ENCODE measurements at places on chromosomes 3 and 15.

DNA sequence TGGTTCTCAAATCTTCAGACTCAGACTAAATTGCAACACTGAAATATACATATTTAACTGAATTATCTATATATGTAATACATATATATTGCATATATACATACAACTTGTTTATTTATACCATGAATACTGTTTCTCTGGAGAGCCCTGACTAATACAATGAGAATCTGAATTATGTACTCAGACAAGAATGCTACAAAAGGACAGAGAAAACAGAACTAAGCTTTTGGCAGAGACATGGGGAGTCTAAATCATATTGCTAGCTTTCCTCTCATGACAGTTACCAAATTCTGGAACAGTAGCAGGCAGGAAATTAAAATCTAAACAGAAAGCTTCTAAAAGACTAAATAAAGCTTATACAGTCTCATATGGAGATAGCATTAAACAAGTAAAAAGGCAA is 142.4 kb upstream of the KCNMB2 start:
- DNase-seq = no peak

DNA sequence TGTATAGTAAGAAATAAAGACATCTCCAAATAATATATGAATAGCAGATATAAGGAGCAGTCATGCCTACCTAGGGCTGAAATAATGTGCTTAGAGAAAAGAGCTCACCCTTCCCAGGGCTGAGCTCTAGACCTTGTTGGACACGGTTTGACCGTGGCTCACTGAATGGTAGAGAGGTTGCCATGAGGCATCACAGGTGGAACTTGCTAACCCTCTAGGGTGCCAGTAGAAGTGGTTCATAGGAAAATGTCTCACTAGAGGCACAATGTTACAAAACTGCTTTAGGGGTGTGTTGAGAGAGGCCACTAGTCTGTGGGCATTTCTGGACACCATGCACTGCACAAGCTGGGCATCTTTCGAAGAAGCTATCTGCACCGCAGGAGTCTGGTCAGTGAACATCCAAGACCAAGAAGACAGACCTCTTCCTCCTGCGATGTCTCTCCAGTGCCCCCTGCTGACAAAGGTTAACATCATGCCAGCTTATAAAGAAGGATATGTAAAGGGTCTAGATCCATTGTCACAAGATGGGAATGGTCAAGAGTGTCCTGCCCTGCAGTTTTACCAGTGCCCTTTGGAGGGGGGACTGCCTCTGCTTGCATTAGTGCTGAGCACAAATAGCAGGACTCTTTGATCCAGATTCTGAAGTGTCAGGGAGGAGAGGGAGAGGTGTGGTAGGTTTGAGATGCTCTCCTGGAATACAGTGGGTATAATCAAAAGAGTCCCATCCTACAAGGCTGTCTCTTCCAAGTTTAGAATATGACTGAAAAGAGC is 266.8 kb downstream of the ZNF385D start:
- DNase-seq = peak; percentile 29

- DNase-seq = no peak
Observed at GRCh38 chr15:41957021-41957897, 15.1 kb downstream of the EHD4 start.

DNA sequence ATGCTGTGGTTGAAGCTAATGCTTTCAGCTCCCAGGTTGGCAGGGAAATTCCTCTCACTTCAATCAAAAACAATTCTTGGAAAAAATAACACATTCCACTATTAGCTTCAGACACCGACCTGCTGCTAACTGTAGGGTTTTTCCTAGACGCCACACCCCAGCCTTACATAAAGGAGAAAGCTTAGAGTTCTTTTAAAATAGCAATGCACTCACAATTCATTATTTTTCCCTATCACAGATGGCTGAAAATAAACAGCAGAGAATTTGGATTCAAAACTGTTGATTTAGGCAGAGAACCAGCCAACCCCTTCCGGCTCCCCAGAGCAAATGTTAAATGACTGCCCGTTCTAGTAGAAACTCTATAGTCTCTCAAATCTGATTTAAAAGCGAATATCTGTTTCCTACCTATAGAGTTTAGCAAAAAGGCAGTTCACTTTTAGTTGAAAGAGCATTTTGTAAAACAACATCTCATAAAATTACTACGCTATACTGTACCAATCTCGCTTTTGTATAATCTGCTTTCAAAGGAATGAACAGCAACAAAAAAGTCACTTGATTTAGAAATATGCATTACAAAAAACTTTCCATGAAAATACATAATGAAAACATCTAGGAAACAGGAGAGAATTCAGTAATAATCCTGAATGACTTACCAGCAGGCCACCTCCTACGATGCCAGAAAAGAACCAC is 586 bp downstream of the TM4SF1 start:
- no peak for DNase-seq

- DNase-seq = no peak
Observed at GRCh38 chr15:71874245-71874644, 63.9 kb downstream of the NR2E3 start.

DNA sequence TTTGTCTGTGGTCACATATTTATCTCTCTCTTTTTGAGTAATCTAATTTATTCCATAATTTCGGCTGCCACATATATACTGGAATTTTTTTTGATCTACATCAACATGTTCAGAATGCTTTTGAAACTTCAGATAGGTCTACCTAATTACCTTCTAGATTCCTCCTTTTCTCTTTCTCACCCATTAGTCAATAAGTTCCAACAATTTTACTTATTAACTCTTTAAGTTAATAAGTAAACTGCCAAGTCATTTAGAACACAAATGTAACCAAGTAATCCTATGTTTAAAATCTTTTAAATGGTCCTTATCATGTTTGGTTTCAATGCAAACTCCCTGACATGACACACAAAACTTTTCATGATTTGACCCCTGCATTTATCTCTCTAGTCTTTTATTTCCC is 410.5 kb downstream of the UNC13C start:
- DNase-seq = no peak

DNA sequence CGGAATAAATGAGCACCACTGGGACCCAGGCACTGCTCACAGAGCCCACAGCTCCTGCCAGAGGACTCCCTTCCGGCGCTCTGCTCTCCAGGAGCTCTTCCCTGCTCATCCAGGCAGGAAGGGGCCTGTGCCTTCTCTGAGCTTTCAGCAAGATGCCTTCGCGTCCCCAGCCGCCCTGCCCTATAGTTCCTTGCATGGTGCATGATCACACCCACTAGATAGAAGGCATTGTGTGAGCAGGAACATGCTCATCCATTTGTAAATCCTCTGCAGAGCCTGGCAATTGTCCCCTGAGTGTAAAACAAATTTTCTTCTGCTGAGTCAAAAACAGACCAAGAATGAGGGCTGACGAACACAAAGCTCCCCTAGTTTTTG is 181.6 kb downstream of the MEGF11 start:
- no peak for DNase-seq

DNA sequence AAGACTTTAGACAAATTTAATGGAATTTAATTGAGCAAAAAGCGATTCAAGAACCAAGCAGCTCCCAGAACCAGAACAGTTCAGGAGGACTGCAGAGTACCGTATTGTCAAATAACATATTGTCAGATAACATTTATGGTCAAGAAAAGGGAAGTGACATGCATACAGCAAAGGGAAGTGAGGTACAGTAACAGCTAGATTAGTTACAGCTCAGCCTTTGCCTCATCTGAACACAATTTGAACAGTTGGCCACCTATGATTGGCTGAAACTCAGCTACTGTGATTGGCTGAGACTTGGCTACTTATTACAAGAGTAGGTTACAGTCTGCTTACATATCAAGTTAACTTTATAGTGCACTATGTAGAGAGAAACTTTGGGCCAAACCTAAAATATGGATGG is 21.9 kb downstream of the ZFAND6 start:
- no peak for DNase-seq

DNA sequence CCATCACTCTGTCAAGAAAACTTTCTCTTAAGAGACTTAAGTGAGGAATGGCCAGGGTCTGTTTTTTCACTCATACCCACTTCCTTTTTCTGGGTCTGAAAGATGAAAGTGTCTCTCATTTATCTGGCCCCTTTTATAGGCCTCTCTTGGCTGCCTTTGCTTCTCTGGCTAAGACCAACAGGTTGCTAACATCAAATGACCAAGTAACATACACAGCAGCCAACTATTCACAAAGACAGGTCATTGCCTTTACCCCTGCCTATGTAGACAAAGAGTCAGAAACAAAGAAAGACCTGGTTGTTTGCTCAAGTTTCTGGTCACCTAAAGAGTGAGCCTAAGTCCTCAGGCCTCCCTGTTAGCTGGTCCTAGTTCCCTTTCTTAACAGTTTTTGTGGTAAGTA is 24.0 kb upstream of the CSTA start:
- no peak for DNase-seq

DNA sequence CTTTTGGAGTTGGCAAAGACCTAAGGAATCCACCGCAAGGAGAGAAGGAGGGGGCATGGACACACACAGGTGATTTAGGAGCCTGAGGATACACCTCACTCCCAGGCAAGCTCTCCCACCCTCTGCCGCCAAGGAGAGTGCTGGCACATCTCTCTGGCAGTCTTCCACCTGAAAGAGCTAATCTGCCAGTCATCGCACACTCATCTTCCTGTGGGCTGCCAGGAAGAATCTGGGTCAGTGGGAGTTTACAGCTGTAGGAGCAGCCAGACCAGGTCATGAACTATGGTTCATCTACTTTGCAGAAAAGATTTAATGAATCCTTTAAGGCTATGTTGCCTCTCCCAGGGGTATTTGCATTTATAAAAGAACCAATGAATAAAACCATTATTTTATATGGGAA is 170.6 kb upstream of the TSC22D2 start:
- DNase-seq = no peak

DNA sequence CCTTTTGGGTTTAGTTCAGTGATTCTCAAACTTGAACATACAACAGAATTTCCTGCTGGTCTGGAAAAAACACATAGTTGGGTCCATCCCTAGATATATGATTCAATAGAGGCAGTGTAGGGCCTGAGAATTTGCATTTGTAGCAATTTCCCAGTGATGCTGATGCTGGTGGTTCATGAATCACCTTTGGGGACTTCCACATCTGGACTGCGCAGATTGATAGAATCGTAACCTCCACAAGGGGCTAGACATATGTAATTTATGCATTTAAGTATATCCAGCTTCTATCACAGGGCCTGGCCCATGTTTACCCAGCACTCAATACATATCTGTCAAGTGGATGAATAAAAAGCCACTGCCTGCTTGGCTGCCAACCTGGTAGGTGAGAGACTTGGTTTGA is 33.8 kb upstream of the SUCLG2 start:
- DNase-seq = no peak

All from HepG2 (cell line).